Breast epithelium (tissue), 4 donors: ENCODE measurements at places on chromosomes 6 and 20.
A peak's percentile ranks its signal among the peaks of the same experiment; 100 is the strongest.

- no peak for DNase-seq
Measured at GRCh38 chr6:20173833-20174792, 38.2 kb downstream of the MBOAT1 start.

GRCh38 chr20:5714261-5715041 lies 35.8 kb upstream of the SHLD1 start:
- no peak for DNase-seq

- no peak for DNase-seq
Measured at GRCh38 chr6:47044397-47044796, 2.3 kb upstream of the ADGRF1 start.

DNA sequence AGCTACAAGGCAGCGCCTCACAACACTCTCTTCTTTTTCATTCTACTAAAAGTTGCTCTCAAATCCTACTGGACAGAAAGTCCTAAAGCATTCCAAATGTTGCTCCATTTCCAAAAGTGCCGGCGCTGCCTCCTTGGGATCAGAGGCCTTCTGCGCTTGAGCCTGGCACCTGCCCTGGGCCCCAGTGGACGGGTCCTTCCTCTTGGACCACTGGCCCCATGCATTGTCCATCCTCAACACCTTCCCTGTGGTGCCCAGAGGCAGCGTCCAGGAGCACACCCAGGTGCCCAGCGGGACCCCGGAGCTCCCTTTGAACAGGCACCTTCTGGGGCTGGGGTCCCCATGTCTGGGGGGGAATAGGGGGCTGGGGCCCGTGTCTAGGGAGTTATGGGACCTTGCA lies 205.2 kb downstream of the ERMARD start:
- peak; percentile 2 for DNase-seq

DNA sequence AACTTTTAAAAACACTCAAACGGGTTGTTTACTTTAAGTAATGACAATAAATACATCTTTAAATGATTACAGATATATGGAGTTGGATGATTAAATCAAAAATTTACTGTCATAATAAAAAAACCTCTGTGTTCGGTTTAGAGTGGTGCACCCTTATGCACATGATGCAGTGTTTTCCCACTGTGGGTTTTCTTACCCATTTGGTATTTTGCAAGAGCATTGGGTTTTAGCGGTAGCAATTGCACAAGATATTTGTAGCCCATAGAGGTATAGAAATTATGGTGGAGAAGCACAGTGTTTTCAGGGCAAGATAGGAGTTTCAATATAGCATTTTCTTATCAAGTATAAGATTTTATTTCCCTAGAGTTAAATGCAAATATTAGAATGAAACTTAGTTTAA lies 410.8 kb upstream of the PLCB4 start:
- no peak for DNase-seq

DNA sequence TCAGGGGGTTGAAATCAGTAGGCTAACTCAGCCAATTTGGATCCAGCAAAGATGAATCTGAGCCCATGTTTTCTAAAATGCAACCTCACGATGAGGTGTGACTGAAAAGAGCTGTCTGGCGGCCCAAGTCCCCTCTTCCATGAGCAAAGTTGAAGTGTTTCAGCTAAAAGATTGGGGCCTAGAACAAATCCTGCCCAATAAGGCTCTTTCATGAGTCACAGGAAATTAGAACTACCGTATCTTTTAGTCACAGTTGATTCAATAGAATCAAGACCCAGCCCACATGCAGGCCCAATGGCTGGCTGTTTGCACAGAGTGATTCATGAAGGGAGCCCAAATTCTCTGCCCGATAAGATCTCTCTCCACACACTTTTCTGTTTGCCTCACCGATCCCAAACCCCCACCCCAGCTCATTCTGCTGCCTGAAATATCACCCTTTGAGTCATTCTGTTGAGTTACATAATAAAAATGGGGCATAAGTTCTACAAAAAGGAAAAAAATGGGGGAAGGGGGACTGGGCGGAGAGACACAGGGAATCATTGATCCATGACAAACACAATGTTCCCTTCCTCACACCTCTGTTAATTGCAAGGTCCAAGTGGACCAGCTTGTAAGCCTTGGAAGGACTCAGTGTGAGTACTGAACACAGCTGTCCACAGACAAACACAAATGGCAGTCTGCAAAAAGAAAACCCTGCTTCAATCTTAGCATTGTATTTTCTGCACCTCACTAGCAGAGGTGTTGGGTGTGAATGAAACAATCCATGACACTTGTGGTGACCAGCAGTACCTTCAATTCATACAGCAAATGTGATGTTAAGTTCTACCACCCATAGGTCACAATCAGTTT lies 13.8 kb downstream of the FOXQ1 start:
- DNase-seq, result no peak

- DNase-seq, result no peak
Measured at GRCh38 chr6:6750594-6751265, 162.2 kb downstream of the LY86 start.

DNA sequence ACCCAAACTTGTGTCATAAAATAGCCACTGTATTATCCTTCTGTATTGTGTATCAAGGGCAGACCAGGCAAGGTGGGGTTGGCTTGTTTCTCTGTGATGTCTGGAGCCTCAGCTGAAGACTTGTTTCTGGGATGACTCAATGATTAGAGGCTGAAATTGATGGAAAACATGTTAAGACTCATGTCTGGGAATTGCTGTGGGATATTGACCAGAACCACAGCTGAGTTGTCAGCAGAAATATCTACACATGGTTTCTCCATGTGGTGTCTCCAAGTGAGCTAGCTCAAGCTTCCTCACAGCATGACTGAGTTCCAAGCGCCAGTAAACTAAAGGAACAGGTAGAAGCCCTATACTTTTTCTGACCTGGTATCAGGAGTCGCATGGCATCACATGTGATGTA lies 128.5 kb upstream of the SYNDIG1 start:
- no peak for DNase-seq

- DNase-seq, result no peak
Measured at GRCh38 chr6:87541744-87542143, 48.0 kb downstream of the RARS2 start.

GRCh38 chr6:111358454-111358853 lies 124.6 kb downstream of the REV3L start:
- DNase-seq, result no peak

DNA sequence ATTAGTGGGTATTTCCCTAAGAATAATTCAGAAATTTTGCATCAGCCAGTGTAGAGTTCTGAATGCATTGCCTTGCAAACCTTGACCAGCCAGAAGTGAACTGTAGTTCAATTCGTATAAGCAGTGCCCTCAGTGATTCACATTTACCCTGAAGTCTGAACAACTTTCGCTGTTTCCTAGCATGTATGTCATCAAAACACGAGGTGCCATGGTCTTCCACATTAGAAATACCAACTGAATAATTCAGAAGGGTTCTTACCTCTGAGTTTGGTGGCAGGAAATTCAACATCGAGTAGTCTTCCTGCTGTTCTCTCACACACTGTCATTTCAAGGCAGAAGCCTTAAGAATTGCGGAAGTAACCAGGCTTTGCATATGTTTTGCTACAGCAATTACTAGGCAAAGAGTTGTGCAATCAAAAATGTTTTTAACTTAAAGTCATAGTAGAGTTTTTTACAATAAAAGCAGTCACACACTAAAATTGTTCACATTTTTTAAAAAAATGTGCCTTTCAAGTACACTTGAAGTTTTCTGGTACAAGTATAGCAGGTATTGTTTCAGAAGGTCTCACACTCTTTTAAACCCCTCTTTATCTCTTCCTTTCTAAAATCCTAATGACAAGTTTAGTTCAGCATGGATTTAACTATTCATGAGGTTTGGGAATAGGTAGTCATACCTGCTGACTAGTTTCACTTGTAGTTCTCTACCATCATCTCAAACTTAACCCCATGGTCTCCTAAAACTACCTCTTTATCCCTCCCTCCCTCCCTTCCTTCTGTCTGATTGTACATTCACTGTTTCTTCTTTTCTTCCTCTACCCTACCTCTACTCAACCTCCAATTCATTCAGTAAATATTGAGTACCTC lies 118.3 kb downstream of the STXBP5 start:
- no peak for DNase-seq

DNA sequence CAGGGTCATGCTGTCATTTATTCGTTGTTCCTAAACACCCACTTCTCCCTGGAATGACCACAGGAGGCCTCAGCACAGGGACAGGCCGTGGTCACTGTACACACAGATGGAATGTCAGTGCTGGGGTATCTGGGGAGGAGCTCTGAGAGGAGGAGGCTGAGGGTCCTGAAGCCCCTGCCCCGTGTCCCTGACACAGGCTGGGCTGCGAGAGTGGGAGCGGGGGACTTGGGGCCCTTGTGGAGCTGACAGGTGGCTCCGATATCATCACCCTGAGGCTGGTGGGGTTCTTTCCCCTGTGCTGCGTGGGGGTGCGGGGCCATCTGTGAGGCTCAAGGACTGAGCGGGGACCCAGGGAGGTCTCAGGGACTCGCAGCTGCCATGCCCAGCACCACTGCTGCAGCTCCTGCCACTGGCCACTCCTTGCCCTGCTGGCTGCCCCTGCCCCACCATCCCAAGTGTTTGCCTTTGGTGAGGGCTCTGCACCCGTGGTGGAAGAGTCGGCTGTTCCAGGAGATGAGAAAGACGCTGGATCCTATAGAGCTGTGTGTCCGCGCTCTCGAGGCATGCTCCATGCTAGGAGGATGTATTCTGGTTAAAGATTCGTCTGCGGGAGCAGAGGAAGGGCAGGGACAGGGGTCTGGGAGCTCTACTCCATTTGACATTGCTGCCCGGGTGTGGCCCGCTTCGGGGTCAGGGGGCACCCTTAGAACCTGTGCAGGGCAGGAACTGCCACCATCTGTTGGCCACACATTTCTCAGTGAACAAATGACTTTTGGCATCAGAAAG lies 18.9 kb downstream of the NPEPL1 start:
- no peak for DNase-seq

GRCh38 chr20:34123309-34123708 lies 11.3 kb upstream of the EIF2S2 start:
- no peak for DNase-seq

GRCh38 chr6:44621846-44622245 lies 234.3 kb downstream of the CDC5L start:
- DNase-seq, result no peak

- no peak for DNase-seq
Measured at GRCh38 chr6:149884215-149884614, 13.7 kb downstream of the RAET1E start.

DNA sequence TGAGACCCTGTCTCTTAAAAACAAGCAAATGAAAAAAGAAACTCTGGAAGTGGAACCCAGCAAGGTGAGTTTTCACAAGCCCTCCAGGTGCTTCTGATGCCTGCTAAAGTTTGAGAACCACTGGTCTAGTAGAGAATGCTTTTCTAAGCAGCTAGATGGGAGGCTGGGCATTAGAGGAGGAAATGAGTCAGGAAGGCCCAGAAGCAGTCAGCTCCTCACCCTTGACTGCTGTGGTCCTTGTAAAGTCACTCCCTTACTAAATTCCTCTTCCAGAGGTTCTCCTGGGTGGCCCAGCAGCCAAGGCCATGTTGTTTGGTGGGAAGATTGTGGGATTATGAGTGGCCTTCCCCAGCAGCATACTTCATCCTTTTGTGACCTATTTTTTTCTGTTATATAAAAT lies 52.0 kb upstream of the FYN start:
- DNase-seq, result no peak
